ENCODE measurements at places on chromosomes 5 and 9.

DNA sequence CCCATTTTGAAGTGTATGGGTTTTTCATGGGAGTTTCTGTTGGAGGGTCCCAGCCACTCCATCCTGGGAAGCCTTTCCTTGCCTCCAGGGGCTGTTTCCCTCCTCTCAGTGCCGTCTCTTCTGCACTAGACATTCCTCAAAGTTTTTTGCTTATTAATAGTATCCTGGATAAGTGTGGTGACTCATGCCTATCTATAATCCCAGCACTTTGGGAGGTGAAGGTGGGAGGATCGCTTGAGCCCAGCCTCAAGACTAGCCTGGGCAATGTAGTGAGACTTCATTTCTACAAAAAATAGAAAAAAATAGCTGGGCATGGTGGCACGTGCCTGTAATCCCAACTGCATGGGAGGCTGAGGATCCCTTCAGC is 43.1 kb downstream of the RALGPS1 start:
- DNase-seq: no peak

GRCh38 chr9:99573085-99573484 is 248.6 kb upstream of the NR4A3 start:
- DNase-seq: no peak

DNA sequence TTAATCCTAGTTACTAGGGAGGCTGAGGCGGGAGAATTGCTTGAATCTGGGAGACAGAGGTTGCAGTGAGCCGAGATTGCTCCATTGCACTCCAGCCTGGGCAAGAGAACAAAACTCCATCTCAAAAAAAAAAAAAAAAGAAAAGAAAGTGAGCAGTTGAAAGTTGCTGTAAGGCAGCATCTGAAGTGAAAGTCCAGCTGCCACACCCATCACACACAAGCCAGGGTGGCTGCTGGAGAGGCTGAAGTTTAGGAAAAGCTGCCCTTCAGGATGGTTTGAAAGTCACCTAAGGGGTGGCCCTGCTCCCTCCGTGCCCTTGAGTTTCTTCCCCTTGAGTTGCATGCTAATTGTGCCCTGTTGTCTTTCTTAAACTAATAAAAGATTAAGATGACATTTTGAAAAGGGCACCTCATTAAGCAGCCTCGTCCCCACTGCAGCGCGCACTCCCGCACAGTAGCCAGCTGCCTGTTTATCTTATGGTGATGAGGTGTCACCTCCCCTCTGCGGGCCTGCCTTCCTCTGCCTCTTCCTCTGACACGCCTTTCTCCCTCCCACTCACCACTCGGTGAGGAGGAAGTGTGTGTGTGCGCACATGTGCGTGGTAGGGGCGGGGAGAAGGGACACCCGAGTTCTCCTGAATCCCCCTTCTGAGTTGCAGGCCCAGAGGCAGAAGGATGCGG is 104.2 kb upstream of the PANK3 start:
- peak; percentile 19 for DNase-seq

- DNase-seq: no peak
Observed at GRCh38 chr5:113255105-113255504, 179.7 kb downstream of the TSSK1B start.

- no peak for DNase-seq
Observed at GRCh38 chr5:19411936-19412335, 576.1 kb downstream of the CDH18 start.

GRCh38 chr9:70494221-70494620 is 79.8 kb upstream of the KLF9 start:
- DNase-seq: no peak

- no peak for DNase-seq
Observed at GRCh38 chr5:87151547-87151946, 116.1 kb upstream of the RASA1 start.
